ENCODE measurements at places on chromosomes 3 and 15. TPM values are rescaled to one million over a fixed set of nuclear protein-coding genes. Genes with fewer than 3 reads are reported as not detected.

The SNUPN gene
- 24.7 TPM for total RNA-seq

The IMPG2 gene
- 0.33 TPM for total RNA-seq

The RAB6B gene
- 4.4 TPM for total RNA-seq

The DNAJA4 gene
- 16.0 TPM for total RNA-seq

DNA sequence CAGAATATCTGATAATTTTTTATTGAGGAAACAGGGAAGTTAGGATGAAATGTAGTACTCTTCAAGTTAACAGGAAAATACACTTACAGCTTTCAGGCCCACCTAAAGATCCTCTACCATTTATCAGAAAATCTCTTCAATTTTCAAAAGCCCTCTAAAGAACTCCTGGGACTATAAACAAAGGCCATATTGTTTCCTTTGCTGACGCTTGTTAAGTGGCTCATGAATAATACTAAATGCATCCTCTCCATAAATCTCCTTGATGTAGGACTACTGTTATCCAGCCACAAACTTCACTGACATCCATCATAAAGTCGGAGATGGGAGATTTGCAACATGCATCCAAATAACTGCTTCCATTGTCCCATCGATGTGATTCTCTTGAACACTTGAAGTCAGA lies 326.5 kb downstream of the ZIC1 start:
- DNase-seq = no peak

- DNase-seq = peak; percentile 54
Measured at GRCh38 chr15:40594429-40594836, 384 bp downstream of the KNL1 start.

- DNase-seq = no peak
Measured at GRCh38 chr3:114079761-114080160, 23.2 kb downstream of the QTRT2 start.

DNA sequence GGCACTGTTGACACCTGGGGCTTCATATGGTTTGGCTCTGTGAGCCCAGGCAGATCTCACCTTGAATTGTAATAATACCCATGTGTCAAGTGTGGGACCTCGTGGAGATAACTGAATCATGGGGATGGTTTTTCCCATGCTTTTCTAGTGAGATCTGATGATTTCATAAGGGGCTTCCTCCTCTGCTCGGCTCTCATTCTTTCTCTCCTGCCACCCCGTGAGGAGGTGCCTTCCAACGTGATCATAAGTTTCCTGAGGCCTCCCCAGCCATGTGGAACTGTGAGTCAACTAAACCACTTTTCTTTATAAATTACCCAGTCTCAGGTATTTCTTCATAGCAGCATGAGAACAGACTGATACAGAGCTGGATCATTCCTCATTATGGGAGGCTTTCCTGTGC lies 655.9 kb upstream of the ADAMTS9 start:
- no peak for DNase-seq

- no peak for DNase-seq
Measured at GRCh38 chr3:7447197-7447769, 586.4 kb downstream of the GRM7 start.

- DNase-seq = no peak
Measured at GRCh38 chr3:49316696-49317457, 23.0 kb downstream of the USP4 start.

DNA sequence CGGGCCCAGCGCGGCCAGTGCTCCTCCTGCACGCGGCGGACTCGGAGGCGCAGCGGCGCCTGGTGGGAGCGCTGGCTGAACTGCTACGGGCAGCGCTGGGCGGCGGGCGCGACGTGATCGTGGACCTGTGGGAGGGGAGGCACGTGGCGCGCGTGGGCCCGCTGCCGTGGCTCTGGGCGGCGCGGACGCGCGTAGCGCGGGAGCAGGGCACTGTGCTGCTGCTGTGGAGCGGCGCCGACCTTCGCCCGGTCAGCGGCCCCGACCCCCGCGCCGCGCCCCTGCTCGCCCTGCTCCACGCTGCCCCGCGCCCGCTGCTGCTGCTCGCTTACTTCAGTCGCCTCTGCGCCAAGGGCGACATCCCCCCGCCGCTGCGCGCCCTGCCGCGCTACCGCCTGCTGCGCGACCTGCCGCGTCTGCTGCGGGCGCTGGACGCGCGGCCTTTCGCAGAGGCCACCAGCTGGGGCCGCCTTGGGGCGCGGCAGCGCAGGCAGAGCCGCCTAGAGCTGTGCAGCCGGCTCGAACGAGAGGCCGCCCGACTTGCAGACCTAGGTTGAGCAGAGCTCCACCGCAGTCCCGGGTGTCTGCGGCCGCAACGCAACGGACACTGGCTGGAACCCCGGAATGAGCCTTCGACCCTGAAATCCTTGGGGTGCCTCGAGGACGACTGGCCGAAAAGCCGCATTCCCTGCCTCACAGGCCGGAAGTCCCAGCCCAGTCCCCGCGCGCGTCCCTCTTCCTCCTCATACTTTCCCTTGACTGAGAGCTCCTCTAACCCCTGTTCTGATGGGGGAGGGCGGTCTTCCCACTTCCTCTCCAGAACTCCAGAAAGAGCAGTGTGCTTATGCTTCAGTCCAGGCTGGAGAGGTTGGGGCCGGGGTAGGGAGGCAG lies 1.4 kb upstream of the IL17RC start:
- peak; percentile 71 for DNase-seq

- no peak for DNase-seq
Measured at GRCh38 chr15:63495780-63496488, 8.5 kb upstream of the USP3 start.

DNA sequence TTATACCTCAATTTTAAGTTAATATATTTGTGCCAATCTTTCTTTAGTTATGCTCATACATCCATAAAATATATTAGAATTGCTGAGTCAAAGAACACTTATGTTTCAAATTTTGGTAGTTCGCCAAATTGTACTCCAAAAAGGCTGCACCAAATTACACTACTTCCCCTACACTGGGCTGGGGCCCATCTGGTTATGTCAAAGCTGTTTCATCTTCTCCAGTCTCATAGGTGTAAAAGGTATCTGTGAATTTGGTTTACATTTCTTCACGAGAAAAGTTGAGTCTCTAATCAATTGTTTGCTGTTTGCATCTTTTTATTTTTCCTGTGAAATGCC lies 706 bp downstream of the FSIP1 start:
- no peak for DNase-seq

DNA sequence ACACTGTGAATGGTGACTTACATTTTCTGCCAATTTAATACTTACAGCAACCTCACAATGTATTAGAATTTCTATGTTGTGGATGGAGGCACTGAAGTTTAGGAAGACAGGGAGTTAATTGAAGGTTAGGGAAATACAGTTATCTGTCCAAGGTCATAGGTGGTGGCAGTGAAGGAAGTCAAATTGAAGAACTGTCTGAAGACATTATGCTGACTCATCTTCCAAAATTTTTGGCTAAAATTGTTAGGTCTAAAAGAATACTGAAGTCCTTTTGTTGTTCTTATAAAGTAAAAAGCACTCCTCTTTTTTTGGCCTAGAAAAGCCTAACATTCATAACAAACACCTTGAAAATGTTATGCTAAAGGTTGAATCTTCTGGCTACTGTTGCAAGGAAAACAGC lies 27.7 kb downstream of the EMC4 start:
- no peak for DNase-seq
